H9 (cell line): ENCODE measurements at places on chromosomes 5 and 9. TPM values are rescaled to one million over a fixed set of nuclear protein-coding genes. Genes with fewer than 3 reads are reported as not detected.

The CTXN3 gene
- total RNA-seq, result not detected in 2 replicates

- no peak overlapping the region for H3K27ac ChIP-seq
- peaks cover 7% of the 10 kb centered on the region for H3K36me3 ChIP-seq
- peak overlapping the region; percentile 21; the same call in 1 of the 3 replicates for H3K4me3 ChIP-seq
- no peaks in the 10 kb centered on the region for H3K27me3 ChIP-seq
- no peaks in the 10 kb centered on the region for H3K4me1 ChIP-seq
Measured at GRCh38 chr5:6830643-6831239, 117.5 kb downstream of the TENT4A start.

DNA sequence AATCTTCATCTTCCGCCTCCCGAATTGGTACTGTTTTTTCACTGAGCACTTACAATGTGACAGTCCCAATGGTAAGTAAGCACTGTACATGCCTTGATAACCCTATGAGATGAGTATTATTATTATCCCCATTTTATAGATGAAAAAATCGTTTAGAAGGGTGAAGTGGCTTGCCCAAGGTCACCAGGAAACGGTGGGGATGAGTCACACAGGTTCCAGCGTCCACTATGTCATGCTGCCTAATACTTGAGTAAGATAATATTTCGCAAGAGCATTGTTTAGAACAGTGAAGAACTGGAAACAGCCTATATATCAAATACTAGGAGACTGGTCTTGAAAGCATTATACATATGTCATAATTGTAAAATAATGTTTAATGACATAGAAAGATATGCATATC is 12.9 kb downstream of the HAND1 start:
- no peak overlapping the region for H3K4me3 ChIP-seq
- H3K27me3 ChIP-seq, result peaks cover 8% of the 10 kb centered on the region; the same call in 1 of the 2 replicates
- no peak overlapping the region for H3K27ac ChIP-seq
- no peaks in the 10 kb centered on the region for H3K36me3 ChIP-seq
- H3K4me1 ChIP-seq, result no peaks in the 10 kb centered on the region

The OGN gene
- not detected in 2 replicates for total RNA-seq

The IFNA2 gene
- total RNA-seq, result not detected in 2 replicates

The ADAMTS2 gene
- total RNA-seq, result 5.4 and 5.9 TPM in 2 replicates

GRCh38 chr9:73577848-73578247 is 426.2 kb downstream of the ANXA1 start:
- H3K27ac ChIP-seq, result no peak overlapping the region
- H3K36me3 ChIP-seq, result no peaks in the 10 kb centered on the region
- no peak for DNase-seq
- no peaks in the 10 kb centered on the region for H3K4me1 ChIP-seq
- no peak overlapping the region for H3K4me3 ChIP-seq

DNA sequence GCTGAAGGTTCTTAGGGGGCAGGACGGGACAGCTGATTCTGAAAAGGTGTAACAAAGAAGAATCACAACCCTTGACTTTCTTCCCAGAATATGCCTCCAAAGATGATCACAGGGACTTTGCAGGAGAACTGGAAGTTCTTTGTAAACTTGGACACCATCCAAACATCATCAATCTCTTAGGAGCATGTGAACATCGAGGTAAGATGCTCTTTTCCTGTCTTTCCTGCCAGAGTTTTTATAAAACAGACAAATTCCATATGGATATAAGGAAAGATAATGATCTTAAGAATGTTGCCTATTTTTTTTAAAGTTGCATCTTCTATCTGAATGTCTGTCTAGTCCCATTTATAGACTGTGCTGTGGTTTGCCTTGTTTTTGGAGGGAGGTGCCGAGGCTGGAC is 87.9 kb downstream of the EQTN start:
- H3K27ac ChIP-seq, result no peak overlapping the region
- H3K4me3 ChIP-seq, result no peak overlapping the region
- no peak for DNase-seq
- no peaks in the 10 kb centered on the region for H3K36me3 ChIP-seq
- no peaks in the 10 kb centered on the region for H3K27me3 ChIP-seq

- H3K27ac ChIP-seq, result no peak overlapping the region
- no peaks in the 10 kb centered on the region for H3K4me1 ChIP-seq
- H3K4me3 ChIP-seq, result no peak overlapping the region
- H3K36me3 ChIP-seq, result peaks cover 52% of the 10 kb centered on the region
- no peaks in the 10 kb centered on the region for H3K27me3 ChIP-seq
Measured at GRCh38 chr5:14701556-14701955, 37.0 kb downstream of the OTULIN start.

The HSPB3 gene
- not detected in 2 replicates for total RNA-seq

DNA sequence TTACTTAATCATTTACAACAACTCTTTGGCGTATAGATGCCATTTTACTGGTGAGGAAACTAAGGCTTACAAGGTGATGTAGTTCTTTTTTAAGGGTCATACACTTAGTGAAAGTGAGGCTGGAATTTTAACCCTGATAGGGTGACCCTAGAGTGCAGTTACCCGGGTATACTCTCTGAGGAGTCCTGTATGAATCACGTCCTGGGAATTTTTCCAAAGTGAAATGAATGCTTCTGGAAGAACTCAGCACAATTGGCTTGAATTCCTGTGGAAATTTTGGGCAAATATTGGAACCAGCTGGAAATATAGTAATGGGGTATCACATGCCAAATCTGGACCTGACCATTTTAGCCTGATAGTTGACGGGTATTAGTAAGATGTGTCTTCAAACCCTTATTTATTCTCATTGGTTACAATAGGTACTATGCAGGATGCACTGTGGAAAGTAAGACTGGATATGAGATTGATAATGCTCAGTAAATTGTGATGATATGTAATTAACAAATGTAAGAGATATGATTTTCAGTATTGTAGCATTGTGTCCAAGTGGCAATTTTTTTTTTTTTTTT is 14.8 kb downstream of the SUB1 start:
- no peak overlapping the region for H3K4me3 ChIP-seq
- H3K27ac ChIP-seq, result no peak overlapping the region
- no peak for DNase-seq
- H3K27me3 ChIP-seq, result no peaks in the 10 kb centered on the region
- peaks cover 76% of the 10 kb centered on the region for H3K36me3 ChIP-seq
